Activated CD8-positive, alpha-beta T cell treated with anti-CD3 and anti-CD28 coated beads for 36 hours (primary cell): ENCODE measurements at places on chromosomes 6 and 20. TPM values are rescaled to one million over a fixed set of nuclear protein-coding genes. Genes with fewer than 3 reads are reported as not detected.

- no peak for DNase-seq
These were observed 43.8 kb upstream of the TMEM181 start for GRCh38 chr6:158516098-158516497.

GRCh38 chr6:151747896-151748295 lies 59.6 kb upstream of the ESR1 start:
- no peak for DNase-seq

Gene C20orf144
- 0.36 TPM for total RNA-seq

Gene HLA-DRA
- total RNA-seq: 9.2 TPM

GRCh38 chr6:19327661-19328060 lies 509.5 kb upstream of the ID4 start:
- DNase-seq: no peak
